ENCODE measurements at places on chromosomes 16 and 17.

GRCh38 chr17:39208893-39209292 lies 8.8 kb downstream of the RPL19 start:
- DNase-seq, result no peak

- no peak for DNase-seq
These were observed 102.6 kb upstream of the CREBBP start for GRCh38 chr16:3983081-3983520.

DNA sequence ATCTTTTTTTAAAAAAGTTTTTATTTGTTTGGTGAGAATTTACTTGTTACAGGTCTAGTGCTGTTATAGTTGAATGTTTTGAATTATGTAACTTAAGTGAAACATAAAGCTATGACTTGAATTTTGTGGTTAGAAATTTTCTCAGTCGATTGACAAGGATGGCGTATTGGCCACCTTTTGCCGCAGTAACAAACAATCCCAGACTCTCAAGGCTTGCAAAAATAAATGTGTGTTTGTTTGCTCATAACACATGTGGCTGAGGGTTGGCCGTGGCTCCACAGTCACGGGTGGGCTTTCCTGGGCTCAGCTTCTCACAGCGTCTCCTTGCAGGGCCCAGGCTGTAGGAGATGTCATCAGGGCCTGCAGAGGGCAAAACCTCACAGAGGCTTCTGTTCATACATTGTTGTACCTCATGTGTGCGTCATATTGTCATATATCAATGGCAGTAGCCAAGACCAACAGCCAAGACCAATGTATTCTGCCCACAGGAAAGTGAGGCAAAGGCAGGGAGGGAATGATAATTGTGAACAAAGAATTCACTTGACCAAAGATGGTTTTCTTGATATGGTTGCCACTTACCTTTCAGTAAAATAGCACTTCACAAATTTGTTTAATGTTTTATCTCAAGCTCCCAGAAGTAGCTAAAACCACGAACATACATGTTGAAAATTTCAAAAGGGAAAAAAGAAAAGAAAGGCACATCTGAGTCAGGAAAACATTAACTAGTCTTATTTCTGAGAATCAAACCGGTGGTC lies 93.5 kb downstream of the WWOX start:
- no peak for DNase-seq

DNA sequence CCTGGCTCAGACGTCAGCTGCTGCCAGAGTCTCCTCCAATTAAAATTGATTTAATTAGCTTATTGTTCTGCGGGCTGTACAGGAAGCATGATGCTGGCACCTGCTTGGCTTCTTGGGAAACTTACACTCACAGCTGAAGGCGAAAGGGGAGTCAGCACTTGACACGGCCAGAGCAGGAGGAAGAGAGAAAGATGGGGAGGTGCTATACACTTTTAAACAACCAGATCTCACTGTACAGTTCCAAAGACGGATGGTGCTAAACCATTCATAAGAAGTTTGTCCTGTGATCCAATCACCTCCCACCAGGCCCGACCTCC lies 1.4 kb upstream of the PRDM7 start:
- DNase-seq, result no peak

DNA sequence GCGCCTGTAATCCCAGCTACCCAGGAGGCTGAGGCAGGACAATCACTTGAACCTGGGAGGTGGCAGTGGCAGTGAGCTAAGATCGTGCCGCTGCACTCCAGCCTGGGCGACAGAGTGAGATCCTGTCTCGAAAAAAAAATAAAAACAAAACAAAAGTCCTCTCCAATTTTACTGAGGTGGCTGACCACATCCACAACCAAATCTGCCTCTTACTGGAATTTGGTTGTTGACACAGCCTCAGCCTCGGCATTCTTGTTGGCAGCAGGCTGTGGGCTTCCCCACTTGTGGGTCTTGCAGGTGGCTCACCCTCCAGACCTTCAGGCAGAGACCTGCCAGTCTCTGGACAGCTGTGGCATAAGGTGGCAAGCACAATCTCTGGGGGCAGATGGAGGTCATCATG lies 15.6 kb downstream of the B4GALNT2 start:
- no peak for DNase-seq

DNA sequence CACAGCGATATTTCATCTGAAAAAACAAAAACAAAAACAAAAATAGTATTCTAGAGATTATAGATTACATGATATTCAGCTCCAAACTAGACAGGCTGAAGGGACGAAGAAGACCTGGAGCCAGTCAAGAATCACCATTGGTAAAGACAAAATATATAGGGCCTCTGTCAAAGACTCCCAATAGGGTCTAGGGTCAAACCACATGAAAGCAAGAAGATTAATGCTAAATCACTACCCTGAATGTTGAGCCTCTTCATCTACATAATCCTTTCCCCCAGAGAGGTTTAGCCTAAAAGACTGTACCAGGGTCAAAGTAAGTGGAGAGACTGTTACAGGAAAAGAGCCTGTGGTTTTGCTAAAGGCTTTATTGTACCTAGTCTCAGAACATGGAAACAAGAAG lies 10.8 kb upstream of the NME1 start:
- no peak for DNase-seq

GRCh38 chr17:48100160-48100559 lies 1.1 kb downstream of the CBX1 start:
- no peak for DNase-seq

- no peak for DNase-seq
These were observed 14.3 kb downstream of the DYNLL2 start for GRCh38 chr17:58097384-58098088.

GRCh38 chr17:50775926-50776325 lies 8.6 kb upstream of the ANKRD40CL start:
- no peak for DNase-seq

GRCh38 chr17:81727324-81728031 lies 15.4 kb downstream of the SLC25A10 start:
- no peak for DNase-seq

DNA sequence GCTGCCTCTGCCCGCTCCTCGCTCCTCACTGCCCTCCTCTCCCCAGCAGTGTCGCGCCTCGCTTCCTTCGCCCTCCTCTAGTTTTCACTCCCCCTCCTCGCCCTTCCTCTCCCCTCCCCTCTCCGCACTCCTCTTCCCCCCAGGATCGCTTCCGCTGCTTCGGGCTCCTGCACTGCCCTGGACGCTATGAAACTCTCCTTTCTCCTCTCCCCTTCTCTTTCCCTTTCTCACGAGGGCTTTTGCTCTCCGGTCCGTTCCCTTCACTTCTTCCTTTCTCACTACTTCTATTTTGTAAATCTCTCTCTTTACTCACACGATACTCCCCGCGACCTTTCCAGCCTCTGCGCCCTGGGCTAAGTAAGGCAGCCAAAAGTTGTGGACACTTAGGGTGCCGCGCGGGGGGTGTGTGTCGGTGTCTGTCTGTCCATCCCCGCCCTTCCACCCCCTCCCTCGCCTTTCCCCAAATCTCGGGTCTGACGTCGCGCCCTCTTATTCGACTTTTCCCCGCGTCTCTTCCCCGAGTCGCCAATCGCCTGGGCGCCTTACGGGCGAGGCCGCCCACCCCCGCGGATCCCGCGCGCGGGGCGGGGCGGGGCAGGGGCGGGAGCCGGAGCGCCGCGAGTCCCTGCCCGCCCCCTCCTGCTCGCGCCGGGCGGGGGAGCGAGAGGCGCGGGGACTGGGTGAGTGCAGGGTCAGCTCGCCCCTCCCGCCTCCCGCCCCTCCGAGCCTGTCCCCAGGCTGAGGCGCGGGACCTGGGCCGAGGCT lies at the start of gene IRX3:
TSS of gene IRX3 (minus strand) at position 422 of the 765 bp plus-strand sequence. CDS start 737 bp downstream, outside the sequence.
- no peak for DNase-seq

GRCh38 chr17:75749545-75750389 lies 15.2 kb downstream of the GALK1 start:
- DNase-seq, result no peak

- no peak for DNase-seq
These were observed 6.5 kb upstream of the CAPNS2 start for GRCh38 chr16:55559933-55560516.

DNA sequence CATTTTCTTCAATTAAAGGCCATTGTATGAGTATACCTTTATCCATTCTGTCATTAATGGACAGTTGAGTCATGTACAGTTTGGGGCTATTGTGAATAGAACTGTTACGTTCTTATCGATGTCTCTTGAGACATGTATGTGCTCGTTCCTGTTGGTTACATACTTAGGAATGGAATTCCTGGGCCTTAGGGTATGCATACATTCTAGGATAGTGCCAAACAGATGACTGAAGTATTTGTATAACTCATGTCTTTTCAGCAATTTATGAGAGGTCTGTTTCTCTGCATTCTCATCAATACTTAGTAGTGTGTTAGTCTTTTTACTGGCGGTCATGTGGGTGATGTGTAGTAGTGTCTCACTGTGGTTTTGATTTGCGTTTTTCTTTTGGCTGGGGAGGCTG lies 81.2 kb downstream of the USP22 start:
- no peak for DNase-seq

Measured in vagina (tissue), 2 donors.